ENCODE measurements at places on chromosomes 12 and 14.

- no peak for DNase-seq
These were observed 7.3 kb upstream of the MRPL42 start for GRCh38 chr12:93460003-93460402.

DNA sequence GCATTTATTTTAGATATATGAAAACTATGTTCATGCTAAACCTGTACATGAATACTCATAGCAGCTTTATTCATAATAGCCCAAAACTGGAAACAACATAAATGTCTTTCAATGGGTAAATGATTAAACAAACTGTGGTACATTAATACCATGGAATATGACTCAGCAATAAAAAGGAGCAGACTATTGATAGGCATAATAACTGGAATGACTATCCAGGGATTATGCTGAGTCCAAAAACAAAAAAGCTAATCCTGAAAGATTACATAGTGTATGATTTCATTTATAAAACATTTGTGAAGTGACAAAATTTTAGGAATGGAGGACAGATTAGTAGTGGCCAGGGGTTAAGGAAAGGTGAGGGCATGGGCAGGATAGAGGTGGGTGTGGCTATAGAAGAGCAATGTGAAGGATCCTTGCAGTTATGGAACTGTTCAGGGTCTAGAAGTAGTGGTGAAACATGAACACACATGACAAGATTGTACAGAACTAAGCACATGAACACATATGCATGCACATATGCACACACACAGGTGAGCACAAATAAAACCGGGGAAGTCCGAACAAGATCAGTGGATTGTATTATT, 61.1 kb upstream of the CDKN3 start:
- no peak for DNase-seq

DNA sequence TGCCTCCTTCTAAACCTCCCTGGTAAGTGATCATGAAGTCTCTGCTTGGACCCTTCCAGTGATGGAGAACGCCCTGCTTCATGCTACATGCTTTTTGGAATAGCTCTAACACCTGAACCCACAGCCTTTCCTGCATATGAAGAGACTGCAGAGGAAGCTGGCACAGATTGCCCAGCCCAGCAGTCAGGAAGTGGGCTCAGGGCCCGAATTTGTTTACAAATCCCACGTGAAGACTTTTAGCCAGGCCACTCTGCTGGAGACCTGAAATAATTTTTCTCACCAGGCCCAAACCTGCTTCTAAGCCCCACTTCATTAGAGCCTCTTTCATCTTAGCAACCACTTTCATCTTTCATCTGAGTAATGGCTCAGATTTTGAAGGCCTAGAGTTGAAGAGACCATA, 22.9 kb downstream of the RTN1 start:
- no peak for DNase-seq

- no peak for DNase-seq
These were observed 89.3 kb downstream of the IRF2BPL start for GRCh38 chr14:76939015-76939742.

DNA sequence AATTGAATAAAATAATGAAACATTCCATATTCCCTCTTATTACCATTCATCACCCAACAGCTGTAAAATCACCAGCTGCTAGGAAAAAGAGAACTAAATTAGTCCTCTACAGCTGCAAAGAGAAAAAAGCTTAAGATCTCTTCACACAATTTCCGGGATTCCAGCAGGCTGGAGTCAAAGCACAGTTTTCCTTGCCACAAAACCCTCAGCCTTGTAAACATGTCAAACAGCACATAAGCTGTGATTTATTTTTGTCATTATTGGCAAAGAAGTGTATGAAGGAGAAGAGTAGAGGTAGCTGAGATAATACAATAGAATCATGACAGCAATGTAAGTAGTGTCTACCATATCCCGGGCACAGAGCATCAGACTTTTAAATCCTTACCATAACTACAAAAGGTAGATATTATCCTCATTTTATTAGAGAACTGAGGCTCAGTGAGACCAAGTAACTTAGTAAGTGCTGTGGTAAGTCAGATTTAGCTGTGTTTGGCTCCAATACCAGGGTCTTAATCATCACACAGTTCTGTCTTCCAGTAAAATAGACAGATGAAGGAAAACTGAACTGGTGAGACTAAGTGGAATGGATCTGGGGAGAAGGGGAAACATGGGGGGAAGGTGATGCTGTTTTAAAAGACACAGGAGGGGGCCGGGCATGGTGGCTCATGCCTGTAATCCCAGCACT, 57.3 kb downstream of the NTN4 start:
- no peak for DNase-seq

DNA sequence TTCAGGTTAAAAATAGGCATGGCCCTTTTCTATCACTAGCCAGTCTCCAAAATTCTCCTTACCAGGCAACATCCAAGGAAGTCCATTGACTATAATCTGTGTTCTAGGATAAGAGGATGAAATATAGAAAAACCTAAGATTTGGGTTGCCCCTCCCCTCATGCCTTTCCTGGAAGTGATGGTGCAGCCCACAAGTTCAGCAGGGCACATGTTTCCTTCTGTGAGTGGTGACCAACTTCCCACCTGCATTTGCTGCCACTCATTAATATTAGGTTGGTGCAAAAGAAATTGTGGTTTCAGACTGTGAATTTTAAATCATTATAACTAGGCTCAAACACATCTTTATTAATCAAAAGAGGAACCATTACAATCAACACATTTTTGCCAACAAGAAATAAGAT, 250.5 kb upstream of the FKBP4 start:
- no peak for DNase-seq

DNA sequence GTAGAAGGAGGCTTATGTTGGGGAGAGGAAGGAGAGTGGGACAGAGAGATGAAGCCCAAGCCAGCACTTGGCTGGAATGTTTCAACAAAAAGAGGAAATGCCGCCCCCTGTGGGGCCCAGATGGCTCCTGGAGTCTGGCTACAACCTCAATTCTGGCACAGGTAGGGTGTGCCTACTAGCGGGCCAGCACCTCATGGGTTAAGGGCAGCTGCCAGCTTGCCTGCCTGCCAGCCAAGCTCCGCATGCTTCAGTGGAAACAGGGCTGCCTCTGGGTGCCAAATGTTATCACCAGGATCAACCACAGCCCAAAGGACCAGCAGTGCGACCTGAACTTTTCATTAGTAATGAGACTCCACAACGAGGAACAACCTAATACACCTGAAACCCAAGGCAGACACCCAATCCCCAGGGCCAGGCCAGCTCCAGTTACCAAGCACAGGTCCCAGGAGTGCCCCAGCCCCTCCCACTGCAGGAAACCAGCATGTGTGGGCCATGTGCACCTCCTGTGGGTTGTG, 11.3 kb downstream of the RAB15 start:
- DNase-seq = no peak

- DNase-seq = no peak
These were observed 2.7 kb downstream of the ART4 start for GRCh38 chr12:14840616-14841015.

DNA sequence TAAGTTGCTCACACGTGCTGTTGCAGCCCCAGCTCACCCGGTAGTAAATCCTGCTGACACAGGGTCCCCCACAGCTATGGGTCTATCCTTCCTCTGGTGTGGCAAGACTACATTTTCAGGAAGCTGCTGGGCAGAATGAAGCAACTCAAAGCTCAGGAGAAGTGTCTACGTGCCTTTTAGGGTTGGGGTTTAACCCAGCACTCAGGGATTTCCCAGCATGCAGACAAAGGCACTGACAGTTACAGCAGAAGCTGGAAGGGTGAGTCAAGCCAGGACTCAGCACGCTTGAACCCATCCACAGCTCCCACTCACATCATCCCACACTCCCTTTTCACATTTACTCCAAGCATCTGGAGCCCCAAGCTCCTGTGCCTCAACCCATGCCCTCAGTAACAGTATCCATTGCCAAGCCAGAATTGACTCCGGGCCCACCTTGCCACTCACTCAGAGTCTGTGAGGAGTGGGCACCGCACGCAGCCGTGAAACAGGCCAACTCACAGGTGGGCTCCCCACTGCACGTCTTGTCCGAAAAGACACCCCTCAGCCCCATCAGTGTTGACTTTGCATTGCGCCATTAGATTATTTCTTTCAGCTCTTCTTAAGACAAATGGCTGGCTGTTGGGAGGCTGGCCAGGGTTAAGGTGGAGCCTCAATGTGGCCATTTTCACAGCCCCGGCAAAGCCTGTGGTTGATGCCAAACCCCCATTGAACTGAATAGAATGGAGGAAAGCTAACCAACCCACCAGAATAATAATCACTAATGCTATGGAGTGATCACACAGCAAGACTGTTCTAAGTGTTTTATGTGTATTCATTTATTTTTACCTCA, 59.6 kb downstream of the ZFP36L1 start:
- no peak for DNase-seq

DNA sequence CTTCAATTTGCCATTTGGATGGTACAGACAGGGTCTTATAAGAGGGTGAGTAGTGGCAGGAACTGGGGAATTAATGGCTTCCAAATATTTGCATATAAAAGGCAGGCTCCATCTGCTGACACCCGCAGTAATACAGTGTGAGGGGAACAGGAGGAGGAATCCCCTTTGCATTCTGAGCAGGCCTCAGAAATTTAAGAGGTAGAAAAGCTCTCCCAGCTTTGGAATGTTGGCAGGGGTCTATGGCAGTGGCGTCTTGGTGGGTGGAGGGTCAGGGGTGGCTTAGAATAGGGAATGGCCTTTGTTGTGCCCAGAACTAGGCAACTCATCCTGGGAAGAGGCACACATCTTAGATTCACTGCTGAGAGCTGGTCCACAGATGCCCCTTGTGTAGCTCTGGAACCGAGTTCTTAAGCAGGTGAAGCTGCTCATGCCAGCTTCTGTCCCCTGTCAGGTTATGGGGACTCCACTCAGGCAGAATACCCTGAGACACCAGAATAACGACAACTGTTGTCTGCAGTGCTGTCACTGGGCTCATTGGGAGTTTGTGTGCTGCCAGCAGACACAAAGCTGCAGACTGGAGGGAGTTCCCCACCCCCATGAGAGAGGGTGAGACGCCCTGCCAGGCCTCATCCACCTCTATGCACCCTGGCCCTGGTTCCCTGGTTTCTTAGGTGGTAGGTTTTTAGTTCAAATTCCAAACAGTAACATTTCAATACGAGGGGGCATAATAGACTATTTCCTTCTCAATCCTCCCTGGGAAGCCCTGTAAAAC, 190.2 kb downstream of the MON2 start:
- no peak for DNase-seq

- peak; percentile 89 for DNase-seq
These were observed 118.9 kb downstream of the PTCSC3 start for GRCh38 chr14:36057452-36058116.

- DNase-seq = no peak
These were observed 7.9 kb upstream of the ITFG2 start for GRCh38 chr12:2804393-2805142.

DNA sequence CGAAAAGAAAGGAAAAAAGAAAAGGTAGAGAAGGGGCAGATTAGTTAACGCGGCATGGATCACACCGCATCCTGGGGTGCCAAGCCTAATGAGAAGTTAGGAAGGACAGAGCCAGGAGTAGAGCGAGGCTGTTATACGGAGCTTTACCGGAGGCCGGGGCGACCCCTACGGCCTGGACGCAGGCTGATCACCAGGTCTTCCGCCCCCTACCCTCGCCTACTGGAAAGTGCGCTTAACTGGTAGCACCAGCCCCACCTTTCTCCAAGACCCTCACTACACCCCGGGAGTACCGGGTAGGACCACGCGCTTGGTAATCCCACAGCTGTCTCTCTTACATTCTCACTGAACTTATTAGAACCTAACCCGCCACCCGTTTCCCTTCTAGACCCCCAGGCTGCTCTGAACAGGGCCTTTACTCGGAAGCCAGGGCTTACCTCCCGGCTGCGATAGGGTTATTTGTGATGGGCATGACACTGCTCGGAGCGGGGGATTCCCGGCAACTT, 33.8 kb downstream of the WBP11 start:
- DNase-seq = no peak

DNA sequence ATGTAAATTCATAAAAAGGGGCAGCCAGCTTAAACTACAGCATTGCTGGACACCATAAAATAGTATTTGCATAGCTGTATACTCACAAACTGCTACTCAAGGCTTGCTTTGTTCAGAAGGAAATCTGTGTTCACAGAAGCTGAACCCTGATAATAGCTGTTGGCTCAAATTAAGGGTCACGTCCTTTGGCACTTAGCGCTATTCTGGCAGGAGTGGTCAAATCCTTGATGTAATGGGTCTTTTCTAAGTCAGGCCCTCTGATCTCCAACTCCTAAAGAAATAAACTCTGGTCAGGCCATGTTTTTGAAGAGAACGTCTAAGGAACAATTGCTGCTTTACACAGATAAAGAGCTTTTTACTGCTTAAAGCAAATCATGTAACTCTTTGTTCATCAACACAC, 12.8 kb upstream of the PSMA6 start:
- DNase-seq = no peak

DNA sequence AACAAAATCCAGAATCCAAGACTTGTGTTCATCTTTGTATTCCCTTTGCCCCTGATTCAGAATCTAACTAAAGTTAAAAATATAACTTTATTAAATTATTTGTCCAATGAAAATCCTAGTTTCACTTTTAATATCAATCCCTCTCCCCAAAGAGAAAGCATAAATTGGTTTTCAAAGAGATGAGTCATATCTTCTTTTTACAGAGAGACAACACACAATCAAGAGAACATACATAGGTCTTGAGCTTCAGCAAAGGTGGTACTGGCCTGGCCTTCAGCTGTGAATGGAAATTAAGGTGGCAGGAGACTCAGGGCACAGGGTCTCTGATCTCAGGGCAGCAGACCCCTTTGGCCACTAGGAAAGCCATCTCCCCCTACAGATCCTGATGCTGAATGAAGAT, 4.3 kb upstream of the ASCL1 start:
- DNase-seq = no peak

- DNase-seq = no peak
These were observed 25.0 kb downstream of the SLC15A4 start for GRCh38 chr12:128798571-128799341.

- DNase-seq = no peak
These were observed 893.2 kb downstream of the SLC16A7 start for GRCh38 chr12:60489071-60489470.

DNA sequence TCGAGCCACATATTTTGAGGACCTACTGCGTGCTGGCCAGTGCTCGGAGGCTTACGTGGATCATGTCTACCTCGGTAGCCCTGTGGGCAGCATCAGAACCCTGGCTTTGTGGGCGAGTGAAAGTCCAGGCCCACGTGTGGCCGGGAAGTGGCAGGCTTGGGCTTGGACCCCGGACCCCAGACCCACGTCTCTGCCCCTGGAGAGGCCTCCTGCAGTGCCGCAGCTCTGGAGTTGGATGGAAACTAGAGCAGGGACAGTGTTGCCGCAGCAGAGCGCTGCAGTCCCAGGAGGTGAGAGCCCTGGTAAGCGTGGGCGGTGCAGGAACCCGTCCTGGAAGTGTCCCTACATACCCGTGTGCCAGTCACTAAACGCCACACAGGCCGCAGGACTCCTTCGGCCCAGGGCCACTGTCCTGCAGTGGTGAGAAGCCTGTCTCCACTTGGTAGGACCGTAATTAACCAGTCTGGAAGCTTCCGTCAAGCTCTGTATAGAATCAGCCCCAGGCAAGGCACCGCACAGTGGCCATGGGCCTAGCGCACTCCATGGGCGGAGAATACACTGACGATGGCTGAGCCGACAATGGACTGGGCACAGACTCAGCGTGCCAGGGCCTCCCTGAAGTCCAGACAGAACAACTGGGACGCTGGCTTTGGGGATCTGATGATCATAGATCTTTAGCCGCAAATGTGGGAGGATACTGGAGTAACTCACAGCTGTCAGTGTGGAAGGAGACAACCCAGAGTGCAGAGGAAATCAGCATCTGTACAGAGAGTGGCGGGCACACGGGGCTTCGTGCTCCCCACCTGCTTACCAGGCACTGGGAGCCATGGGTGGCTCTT, 219.5 kb downstream of the KIF26A start:
- no peak for DNase-seq

GRCh38 chr12:75526655-75527511, 15.5 kb upstream of the KRR1 start:
- DNase-seq = peak; percentile 19

- no peak for DNase-seq
These were observed 51.5 kb upstream of the RAP1B start for GRCh38 chr12:68559246-68559645.
